ENCODE measurements at places on chromosomes 3 and 15.

GRCh38 chr3:190959077-190959476 lies 96.6 kb upstream of the GMNC start:
- DNase-seq, result no peak

DNA sequence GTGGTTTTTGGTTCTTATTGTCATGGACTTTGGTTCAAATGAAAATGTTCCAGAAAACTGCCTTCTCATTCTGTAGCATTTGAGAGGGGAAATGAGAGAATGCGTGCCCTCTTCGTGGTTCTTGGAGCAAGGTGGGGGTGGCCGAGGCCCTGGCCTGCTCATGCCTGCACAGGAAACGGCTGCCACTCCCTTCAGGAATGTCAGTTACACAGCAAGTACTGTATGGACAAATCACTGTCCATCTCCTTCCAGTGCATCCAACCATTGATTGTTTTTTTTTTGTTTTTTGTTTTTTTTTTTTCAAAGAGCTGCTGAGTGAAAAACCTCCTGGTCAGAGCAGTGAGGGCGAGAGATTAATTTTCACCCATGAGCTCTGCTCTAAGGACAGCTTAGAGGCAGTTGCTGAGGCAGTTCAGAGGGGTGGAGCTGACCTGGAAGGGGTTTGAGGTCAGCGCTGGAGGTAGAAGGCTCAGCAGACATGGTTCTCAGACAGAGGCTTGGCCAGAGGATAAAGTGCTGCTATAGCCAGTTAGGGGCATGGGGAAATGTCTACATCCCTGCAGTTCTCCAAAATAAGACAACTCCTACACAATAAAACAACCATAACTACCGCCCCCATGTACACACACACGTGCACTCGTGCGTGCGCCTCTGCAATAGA lies 20.2 kb upstream of the KIF23 start:
- no peak for DNase-seq

DNA sequence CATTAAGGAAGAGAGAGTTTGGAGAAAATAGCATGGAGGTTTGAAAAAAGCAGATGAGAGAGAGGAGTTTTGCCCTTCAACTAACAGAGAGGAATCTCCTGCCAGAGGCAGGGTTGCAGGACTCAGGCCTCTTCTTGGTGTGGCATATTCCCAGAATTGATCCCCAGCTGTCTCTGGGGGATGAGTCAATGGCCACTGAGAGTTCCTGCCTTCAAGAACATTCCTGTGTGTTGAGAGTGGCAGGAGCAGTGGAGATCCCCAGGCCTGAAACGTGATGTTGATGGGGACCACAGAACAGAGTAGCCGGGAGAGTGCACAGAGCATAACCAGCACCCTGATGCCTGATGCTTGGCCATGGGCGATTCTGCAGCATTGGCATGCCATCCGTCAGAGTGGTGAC lies 348.4 kb upstream of the THBS1 start:
- no peak for DNase-seq

- no peak for DNase-seq
These were observed 84.4 kb downstream of the GPR156 start for GRCh38 chr3:120200493-120201235.

DNA sequence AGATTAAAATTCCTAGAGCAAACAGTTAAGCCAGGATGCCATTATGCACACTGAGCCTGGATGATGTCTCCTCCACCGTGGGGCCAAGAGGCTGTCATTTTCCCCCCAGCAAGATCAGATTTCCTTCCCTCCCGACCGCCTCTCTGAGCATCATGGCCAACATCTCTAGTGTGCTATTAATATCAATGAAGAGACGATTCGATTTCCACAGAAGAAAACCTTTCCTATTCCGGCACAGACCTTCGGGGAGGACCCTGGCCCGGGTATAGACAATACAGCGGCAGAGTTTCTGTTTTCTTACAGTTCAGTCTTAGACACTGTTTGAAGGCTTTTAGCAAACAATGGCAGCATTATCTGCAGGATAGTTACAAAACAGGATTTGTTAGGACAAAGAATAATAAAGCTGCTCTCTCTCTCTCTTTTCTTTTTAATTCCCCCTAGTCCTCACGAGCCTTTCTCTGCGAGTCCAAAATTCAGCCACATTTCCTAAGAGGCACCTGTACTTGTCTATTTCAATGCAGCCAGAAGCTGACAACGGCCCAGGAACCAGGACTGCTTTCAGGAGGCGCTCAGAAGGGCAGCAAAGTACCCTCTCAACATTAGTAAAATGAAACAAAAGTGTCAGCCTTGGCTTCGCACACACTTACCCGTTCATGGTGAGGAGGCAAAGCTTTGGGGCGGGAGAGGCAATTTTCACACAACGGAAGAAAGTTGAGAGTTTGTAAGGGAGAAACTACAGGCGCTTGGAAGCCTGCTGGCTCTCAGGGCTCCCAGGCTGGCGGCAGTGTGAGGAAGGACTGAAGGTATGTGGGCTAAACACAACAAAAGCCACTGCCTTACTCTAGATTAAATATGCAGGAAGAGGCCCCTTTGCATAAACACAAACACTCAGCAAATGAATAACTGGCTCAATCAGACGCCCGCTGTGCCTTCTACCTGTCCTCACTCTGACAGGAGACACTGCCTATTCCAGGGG lies 278.0 kb downstream of the FOXP1 start:
- no peak for DNase-seq

- DNase-seq, result no peak
These were observed 55.1 kb upstream of the SLC25A26 start for GRCh38 chr3:66165660-66166059.

- DNase-seq, result no peak
These were observed 2.5 kb downstream of the ALDH1A2 start for GRCh38 chr15:58062983-58063382.

- peak; percentile 43 for DNase-seq
These were observed 45.2 kb downstream of the CMC1 start for GRCh38 chr3:28286595-28286994.

- no peak for DNase-seq
These were observed 1.6 kb downstream of the EIF4E3 start for GRCh38 chr3:71723452-71724170.

GRCh38 chr15:69876064-69876940 lies 221.4 kb downstream of the TLE3 start:
- DNase-seq, result no peak

DNA sequence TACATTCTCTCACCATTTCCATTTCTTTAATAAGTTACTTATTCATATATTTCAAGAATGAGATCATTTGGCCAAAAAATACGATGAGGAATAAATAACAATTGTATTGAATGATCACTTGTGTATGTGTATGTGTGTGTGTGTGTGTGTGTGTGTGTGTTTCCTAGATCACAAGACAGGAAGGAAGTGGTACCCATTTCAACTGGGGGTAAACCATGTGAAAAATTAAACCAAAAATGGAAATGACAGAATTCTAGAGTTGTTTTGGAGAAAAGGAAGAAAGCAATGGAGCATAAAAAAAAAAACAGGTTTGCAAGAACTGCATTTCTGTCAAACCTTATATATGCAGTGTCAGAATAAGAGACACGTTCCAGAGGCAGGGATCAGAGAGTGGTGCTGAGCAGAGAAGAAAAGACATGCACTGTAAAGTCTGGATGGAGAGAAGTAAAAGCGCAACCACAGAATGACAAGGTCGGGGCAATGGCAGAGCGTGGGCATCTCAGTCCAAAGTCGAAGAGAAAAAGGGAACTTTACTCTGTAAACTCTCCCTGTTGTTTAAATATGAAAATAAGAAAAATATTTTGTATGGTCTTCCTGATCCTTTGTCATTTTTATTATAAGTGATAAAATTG lies 75.5 kb downstream of the PEX5L start:
- peak; percentile 75 for DNase-seq

- no peak for DNase-seq
These were observed 91.7 kb upstream of the LPP start for GRCh38 chr3:188062216-188062615.

- no peak for DNase-seq
These were observed 89.7 kb downstream of the HMG20A start for GRCh38 chr15:77510066-77511057.

- no peak for DNase-seq
These were observed 87.7 kb upstream of the NR2F2 start for GRCh38 chr15:96242761-96243160.

DNA sequence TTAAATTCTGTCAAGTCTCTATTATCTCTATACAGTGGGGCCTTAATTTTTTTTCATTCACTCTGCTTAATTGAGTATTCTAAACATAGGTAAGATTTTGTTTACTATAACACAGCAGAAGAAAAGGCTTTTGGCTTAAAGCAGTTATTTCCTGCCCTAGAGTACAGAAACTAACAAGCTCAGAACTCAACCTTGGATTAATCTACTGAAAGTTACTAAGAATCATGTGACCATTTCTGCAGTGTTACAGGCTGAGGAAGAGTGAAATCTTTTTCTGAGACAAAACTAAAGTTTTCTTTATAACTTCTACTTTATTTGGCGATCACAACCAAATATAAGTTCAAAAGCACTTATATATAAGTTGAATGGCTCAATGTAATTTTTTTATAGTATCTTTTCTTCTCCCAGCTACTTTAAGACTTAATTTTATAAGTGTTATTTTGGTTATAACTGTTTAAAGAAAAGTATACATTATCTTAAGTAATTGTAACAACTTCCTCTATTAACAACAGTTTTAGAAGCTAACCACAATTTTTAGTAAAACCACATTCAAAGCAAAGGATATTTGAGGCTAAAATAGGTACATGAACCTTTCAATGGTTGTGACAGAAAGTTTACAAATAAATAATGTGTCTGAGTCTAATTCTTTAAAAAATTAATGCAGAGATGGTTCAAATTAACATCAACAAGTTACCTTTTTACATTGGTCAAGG lies 240.6 kb upstream of the NAALADL2 start:
- no peak for DNase-seq

GRCh38 chr3:24161841-24162240 lies 216.8 kb downstream of the NR1D2 start:
- DNase-seq, result no peak

GRCh38 chr15:95921404-95921803 lies 409.1 kb upstream of the NR2F2 start:
- no peak for DNase-seq

DNA sequence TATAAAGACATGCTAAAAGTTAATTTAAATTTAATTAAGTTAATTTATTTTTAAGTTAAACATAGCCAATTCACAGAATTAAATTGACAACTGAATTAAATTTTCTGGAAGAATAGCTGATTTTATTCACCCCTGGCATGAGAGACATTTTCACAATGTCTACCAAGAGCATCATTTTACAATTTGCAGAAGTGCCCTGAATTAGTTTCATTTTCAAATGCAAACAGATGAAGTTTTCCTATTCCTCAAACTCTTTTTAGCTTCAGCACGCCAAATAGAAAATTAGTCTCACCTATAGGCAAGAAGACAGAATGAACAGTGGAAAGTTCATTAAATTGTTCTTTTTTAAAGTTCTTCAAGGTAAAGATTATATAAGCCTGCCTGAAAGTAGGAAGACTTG lies 259.3 kb downstream of the ZBBX start:
- no peak for DNase-seq

GRCh38 chr15:89999676-90000185 lies 1.4 kb upstream of the ZNF710 start:
- no peak for DNase-seq

DNA sequence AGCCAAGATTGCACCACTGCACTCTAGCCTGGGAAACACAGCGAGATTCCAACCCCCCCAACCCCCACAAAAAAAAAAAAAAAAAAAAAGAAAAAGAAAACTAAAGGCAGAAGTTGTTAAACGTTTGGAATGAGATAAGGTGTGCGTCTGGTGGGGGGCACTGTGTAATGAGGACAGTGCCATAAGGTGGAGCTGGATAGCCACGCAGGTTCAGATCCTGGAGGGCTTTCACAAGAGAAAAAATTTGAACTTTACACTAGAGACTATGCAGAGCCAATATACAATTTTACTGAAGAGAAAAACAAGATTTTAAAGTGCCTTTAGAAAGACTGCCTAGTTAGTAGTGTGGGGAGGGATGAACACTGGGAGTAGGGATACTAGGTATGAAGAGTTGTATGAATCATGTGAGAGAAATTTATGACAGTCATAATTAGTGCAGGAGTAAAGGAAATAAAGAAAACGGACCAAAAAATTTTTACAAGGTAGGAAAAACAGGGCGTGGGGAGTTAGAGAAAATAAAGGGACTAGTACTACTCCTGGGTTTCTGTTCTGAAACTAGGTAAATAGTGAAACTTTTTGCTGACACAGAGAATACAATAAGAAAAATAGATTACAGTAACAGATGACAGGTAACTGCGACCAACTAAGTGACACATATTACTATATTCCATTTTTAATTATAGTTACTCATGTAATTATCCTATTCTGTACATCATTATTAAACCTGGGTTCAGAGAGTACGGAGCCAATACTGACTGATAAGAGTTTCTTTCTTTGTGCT lies 108.1 kb downstream of the PEAK1 start:
- no peak for DNase-seq

DNA sequence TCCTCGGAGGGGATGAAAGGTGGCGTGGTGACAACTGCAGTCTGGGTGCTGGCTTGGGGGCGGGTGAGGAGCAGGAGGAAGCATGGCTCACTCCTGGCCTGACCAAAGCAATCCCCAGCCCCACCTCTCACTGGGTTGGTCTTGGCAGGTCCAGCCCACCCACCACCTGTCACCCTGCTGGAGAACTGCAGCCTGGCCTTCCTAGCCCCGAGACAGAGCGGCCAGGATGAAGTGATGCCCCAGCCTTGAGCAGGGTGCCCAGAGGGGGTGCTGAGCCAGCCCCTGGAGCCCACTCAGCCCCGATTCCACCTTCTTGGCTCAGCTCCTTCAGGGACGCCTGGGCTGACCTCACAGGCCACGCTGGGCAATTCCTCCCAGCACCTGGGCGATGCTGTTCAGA lies 89.9 kb downstream of the IQSEC1 start:
- no peak for DNase-seq

DNA sequence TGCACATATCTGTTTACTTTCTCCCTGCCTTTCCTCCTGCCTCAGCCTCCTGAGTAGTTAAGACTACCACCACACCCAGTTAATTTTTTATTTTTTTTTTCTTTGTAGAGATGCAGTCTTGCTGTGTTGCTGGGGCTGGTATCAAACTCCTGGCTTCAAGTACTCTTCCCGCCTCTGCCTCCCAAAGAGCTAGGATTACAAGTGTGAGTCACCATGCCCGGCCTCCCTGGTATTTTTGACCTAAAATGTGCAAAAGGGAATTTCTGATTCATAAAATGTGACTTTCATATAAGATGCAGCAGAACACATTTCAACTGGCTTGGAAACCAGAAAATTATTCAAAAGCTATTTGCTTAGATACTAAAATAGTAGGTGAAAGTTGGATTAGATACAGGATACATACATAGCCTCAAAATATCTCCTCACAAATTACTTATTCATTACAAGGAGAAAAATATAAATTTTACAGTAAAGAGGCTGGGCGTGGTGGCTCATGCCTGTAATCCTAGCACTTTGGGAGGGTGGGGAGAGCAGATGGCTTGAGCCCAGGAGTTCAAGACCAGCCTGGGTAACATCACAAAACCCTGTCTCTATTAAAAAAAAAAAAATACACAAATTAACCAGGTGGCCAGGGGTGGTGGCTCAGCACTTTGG lies 32.0 kb downstream of the MAP4 start:
- no peak for DNase-seq

Measured in Jurkat, Clone E6-1 (cell line).